ENCODE measurements at places on chromosomes 12 and 14.

GRCh38 chr14:22836301-22837113 lies at the start of gene MMP14:
Gene MMP14 (plus strand): TSS chr14:22836585. CDS start chr14:22836818, 233 bp downstream.
- peak within 1 kb of the TSS; percentile 71 for H3K27ac ChIP-seq
- H3K36me3 ChIP-seq = peaks cover 59% of the 10 kb centered on the region
- DNase-seq = peak; percentile 87
- H3K4me1 ChIP-seq = peaks cover 7% of the 10 kb centered on the region
- H3K27me3 ChIP-seq = no peaks in the 10 kb centered on the region
- H3K4me3 ChIP-seq = peak within 1 kb of the TSS; percentile 95

GRCh38 chr14:64973026-64973442 lies 898 bp upstream of the RAB15 start:
- H3K36me3 ChIP-seq = no peaks in the 10 kb centered on the region
- no peak overlapping the region for H3K27ac ChIP-seq
- peak overlapping the region; percentile 78 for H3K4me3 ChIP-seq
- DNase-seq = no peak
- H3K27me3 ChIP-seq = no peaks in the 10 kb centered on the region

DNA sequence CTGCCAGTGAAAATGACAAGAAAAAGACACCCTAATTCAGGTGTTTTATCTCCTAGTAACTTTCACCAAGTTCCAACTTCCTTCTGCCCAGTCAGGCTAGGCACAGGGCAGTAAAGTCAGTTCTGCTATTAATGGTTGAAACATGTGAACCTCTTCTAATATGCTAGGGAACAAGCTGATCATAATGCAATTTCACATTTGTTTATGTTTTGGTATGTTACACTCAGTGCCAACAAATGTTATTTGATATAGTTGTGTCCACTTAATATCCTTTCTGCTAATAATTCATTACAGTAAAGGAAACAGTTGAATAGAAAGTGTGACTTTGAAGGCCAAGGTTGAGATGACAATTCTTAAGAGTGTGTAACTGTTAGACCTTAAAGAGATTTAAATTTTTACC lies 17.2 kb downstream of the NT5DC3 start:
- no peaks in the 10 kb centered on the region for H3K27me3 ChIP-seq
- H3K4me3 ChIP-seq = no peak overlapping the region
- DNase-seq = no peak
- peaks cover 14% of the 10 kb centered on the region for H3K4me1 ChIP-seq
- H3K27ac ChIP-seq = no peak overlapping the region

DNA sequence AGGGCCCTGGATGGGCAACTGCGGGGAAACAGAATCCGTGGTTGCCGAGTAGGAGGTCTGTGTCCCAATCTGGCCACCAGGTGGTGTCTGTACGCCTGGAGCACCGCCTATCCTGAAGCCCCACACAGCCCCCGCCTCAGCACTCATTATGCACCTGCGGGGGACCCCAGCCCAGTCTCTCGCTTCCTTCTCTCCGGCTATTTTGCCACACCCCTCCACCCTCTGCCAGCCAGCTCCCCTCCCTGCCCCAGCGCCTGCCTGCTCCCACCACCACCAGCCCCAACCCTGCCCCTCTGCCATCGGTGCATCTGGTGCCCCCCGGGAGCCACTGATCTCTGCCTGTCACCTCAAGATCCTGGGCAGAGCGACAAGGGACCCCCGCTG lies 2.2 kb upstream of the NXPH4 start:
- DNase-seq = peak; percentile 95
- no peak overlapping the region for H3K27ac ChIP-seq
- no peaks in the 10 kb centered on the region for H3K36me3 ChIP-seq
- H3K4me1 ChIP-seq = peaks cover 2% of the 10 kb centered on the region
- no peak overlapping the region for H3K4me3 ChIP-seq

- no peaks in the 10 kb centered on the region for H3K27me3 ChIP-seq
- no peaks in the 10 kb centered on the region for H3K36me3 ChIP-seq
- H3K4me3 ChIP-seq = no peak overlapping the region
- no peak for DNase-seq
Measured at GRCh38 chr14:100214770-100215083, 24.2 kb upstream of the YY1 start.

- DNase-seq = peak; percentile 47
- no peaks in the 10 kb centered on the region for H3K4me1 ChIP-seq
- no peaks in the 10 kb centered on the region for H3K36me3 ChIP-seq
- peak overlapping the region; percentile 66 for H3K27ac ChIP-seq
- no peak overlapping the region for H3K4me3 ChIP-seq
Measured at GRCh38 chr14:77838831-77839511, 39.1 kb downstream of the ADCK1 start.

- H3K27ac ChIP-seq = no peak within 1 kb of the TSS
- peak; percentile 91 for DNase-seq
- H3K27me3 ChIP-seq = no peaks in the 10 kb centered on the region
- peaks cover 14% of the 10 kb centered on the region for H3K36me3 ChIP-seq
- H3K4me1 ChIP-seq = no peaks in the 10 kb centered on the region
Measured at GRCh38 chr12:56338308-56339157, at the start of gene IL23A. Gene IL23A (plus strand): TSS chr12:56338884. CDS start chr12:56339045, 161 bp downstream.

DNA sequence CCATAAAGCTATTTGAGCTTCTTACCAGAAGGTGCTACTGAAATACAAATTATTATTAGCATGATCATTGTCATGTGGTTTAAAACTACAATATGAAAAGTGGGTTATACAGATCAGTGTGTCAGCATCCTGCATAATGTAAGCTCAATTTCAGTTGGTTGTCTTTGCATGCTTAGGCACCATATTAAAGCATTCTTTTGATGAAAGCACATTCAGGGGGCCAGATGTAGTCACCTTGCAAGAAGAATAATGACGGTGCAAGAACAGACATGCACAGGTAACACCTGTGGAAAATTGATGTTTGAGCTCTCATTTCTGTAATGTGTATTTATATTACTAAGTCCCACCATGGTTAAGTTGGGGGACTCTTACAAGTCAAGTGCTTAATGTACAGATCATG lies 123.9 kb downstream of the PAX9 start:
- no peak overlapping the region for H3K27ac ChIP-seq
- DNase-seq = no peak
- no peak overlapping the region for H3K4me3 ChIP-seq
- H3K27me3 ChIP-seq = no peaks in the 10 kb centered on the region
- H3K36me3 ChIP-seq = no peaks in the 10 kb centered on the region

DNA sequence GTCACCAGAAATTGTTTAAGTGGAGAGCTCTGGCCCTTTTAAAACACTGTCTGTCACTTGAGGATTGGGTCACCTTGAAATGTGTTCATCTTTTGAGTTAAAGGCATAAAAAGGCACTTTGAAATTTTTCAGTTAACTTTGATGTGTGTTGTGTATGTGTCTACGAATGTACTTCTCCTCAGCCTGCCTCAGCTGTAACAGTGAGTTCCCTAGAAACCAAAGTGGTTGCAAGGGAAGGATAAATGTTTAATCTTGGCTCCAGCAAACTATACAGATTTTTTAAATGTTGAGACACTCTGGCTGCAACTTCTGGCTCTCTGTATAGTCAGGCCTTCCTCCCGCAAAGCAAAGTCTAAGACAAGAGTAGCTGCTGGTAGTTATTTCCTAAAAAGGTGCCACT lies 8.3 kb downstream of the DERA start:
- H3K4me3 ChIP-seq = no peak overlapping the region
- no peaks in the 10 kb centered on the region for H3K36me3 ChIP-seq
- H3K4me1 ChIP-seq = peaks cover 11% of the 10 kb centered on the region
- H3K27ac ChIP-seq = no peak overlapping the region

GRCh38 chr14:105474483-105475268 lies at the start of gene CRIP2:
Gene CRIP2 (plus strand): TSS chr14:105474821. CDS start chr14:105474863, 42 bp downstream.
- peaks cover 2% of the 10 kb centered on the region for H3K36me3 ChIP-seq
- peaks cover 49% of the 10 kb centered on the region for H3K27me3 ChIP-seq

DNA sequence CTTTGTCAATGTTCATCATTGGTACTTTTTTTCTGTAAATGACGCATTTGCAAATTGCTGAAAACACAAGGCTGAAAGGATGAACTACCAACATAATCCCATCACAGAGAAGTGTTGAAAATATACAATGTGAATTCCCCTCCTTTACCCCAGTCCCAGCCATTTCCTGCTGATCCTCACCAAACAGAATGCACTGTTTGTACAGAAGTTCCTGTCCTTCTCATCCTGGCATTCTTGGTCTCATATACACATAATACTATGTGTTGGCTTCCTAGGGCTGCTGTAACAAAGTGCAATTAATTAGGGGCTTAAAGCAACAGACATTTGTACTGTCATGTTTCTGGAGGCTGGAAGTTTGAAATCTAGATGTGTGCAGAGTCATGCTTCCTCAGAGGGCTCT lies 836.2 kb upstream of the MGAT4C start:
- H3K4me1 ChIP-seq = no peaks in the 10 kb centered on the region
- DNase-seq = no peak
- H3K36me3 ChIP-seq = no peaks in the 10 kb centered on the region
- H3K27me3 ChIP-seq = no peaks in the 10 kb centered on the region
- no peak overlapping the region for H3K27ac ChIP-seq
- no peak overlapping the region for H3K4me3 ChIP-seq

DNA sequence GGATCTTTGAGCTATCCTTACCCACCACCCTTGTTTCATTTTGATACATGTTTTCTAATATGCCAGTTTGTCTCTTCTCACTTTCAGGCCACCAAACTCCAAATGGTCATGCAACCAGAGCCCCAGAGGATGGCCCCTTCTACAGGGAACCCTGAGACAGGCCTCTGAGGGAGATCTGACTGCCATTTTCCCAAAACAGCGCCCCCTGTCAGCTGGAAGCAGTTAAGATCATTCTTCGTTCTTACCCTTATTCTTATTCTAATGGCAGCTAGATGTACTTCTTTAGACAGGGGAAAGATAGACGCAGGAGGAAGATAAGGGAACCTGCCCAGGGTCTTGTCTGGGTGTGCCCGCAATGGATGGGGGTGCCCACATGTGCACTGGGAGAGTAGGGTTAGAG lies 38.4 kb downstream of the C12orf56 start:
- peak; percentile 63 for DNase-seq
- H3K36me3 ChIP-seq = no peaks in the 10 kb centered on the region
- H3K4me3 ChIP-seq = no peak overlapping the region
- no peak overlapping the region for H3K27ac ChIP-seq
- no peaks in the 10 kb centered on the region for H3K4me1 ChIP-seq

DNA sequence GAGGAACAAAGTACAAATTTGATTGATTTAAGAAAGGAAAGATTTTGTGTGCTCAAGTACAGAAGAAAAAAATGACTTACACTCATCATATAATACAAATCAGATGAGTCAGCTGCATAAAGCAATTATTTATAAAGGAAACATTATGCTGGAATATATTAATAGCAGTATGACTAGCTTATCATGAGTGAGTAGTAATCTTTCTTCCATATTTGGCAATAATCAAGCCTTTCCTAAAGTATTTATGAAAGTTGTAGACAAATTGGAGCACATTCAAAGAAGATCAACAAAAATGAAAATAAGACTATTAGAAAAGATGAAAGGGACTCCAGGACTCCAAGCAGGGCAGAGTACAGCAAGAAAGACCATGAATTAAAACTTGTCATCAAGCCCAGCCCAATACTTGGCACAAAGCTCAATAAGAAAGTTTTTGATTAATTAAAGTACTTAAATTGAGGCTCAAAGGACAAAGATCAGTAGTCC lies 32.8 kb downstream of the CCER1 start:
- no peak overlapping the region for H3K27ac ChIP-seq
- no peaks in the 10 kb centered on the region for H3K27me3 ChIP-seq
- H3K36me3 ChIP-seq = no peaks in the 10 kb centered on the region
- DNase-seq = no peak
- no peak overlapping the region for H3K4me3 ChIP-seq

GRCh38 chr12:132343294-132344004 lies 14.1 kb upstream of the GALNT9 start:
- no peak for DNase-seq
- H3K27me3 ChIP-seq = no peaks in the 10 kb centered on the region
- H3K4me3 ChIP-seq = peak overlapping the region; percentile 55

- no peaks in the 10 kb centered on the region for H3K27me3 ChIP-seq
- H3K4me3 ChIP-seq = no peak overlapping the region
- H3K27ac ChIP-seq = no peak overlapping the region
- no peaks in the 10 kb centered on the region for H3K36me3 ChIP-seq
Measured at GRCh38 chr14:36879558-36879957, 217.9 kb downstream of the PAX9 start.

DNA sequence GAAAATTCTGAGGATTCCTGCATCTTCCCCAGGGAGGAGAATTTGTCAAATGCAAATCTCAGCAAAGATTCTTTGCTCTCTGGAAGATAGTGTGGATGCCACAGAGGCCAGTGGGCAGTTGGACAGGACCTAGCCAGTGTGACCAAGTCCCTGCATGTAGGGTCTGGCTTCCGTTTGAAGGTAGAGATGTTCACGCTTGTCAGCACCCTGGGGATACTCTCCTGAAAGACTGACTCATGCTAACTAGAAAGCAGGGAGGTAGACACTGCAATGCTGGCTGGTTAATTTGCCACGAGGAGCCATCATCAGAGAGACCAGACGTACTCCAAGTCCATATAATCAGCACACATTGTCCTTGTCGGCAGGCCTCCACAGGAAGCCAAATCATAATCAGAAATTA lies 130.1 kb downstream of the SAMD4A start:
- no peak overlapping the region for H3K4me3 ChIP-seq
- H3K27me3 ChIP-seq = no peaks in the 10 kb centered on the region
- DNase-seq = no peak
- H3K36me3 ChIP-seq = no peaks in the 10 kb centered on the region

- no peaks in the 10 kb centered on the region for H3K27me3 ChIP-seq
- no peak overlapping the region for H3K27ac ChIP-seq
Measured at GRCh38 chr14:57816568-57817284, 49.2 kb downstream of the SLC35F4 start.

DNA sequence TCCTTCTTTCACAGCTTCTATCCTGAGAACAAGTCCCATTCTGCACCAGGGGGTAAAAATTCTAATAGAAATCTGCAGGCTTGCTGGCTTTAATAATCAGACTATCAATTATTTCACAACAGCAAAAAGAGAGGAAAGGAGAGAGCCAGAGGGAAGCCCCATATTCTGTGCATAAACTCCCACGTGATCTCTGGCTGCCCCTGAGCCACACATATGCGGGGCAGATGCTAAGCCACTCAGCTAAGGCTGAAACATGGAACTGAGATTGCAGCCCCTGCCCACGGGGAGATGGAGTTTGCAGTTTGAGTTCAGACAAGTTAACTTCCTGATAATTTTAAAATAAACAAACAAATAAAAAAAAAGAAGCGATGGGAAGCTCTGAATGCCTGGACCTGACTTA lies 254.4 kb upstream of the CCDC196 start:
- no peaks in the 10 kb centered on the region for H3K36me3 ChIP-seq
- H3K27ac ChIP-seq = no peak overlapping the region
- H3K4me3 ChIP-seq = no peak overlapping the region
- peaks cover 22% of the 10 kb centered on the region for H3K4me1 ChIP-seq
- peaks cover 9% of the 10 kb centered on the region for H3K27me3 ChIP-seq

GRCh38 chr14:92846162-92846897 lies 52.2 kb downstream of the GOLGA5 start:
- H3K27ac ChIP-seq = no peak overlapping the region
- no peak overlapping the region for H3K4me3 ChIP-seq

- peak; percentile 70 for DNase-seq
- peaks cover 37% of the 10 kb centered on the region for H3K36me3 ChIP-seq
- H3K4me3 ChIP-seq = peak overlapping the region; percentile 72
- peak overlapping the region; percentile 97 for H3K27ac ChIP-seq
Measured at GRCh38 chr12:89346741-89347324, 5.5 kb downstream of the DUSP6 start.

- no peaks in the 10 kb centered on the region for H3K36me3 ChIP-seq
- peaks cover 10% of the 10 kb centered on the region for H3K4me1 ChIP-seq
- H3K27me3 ChIP-seq = peaks cover 21% of the 10 kb centered on the region
- peak; percentile 93 for DNase-seq
Measured at GRCh38 chr12:53217051-53217930, 10.2 kb upstream of the ITGB7 start.

GRCh38 chr14:106670011-106670410 lies 1143.6 kb downstream of the TMEM121 start:
- H3K27me3 ChIP-seq = no peaks in the 10 kb centered on the region
- no peak overlapping the region for H3K4me3 ChIP-seq
- H3K4me1 ChIP-seq = no peaks in the 10 kb centered on the region
- DNase-seq = no peak
- H3K27ac ChIP-seq = no peak overlapping the region

Measured in endodermal cell (in vitro differentiated cells).